Right kidney (tissue), 9 donors: ENCODE measurements at places on chromosomes 7 and 10.

DNA sequence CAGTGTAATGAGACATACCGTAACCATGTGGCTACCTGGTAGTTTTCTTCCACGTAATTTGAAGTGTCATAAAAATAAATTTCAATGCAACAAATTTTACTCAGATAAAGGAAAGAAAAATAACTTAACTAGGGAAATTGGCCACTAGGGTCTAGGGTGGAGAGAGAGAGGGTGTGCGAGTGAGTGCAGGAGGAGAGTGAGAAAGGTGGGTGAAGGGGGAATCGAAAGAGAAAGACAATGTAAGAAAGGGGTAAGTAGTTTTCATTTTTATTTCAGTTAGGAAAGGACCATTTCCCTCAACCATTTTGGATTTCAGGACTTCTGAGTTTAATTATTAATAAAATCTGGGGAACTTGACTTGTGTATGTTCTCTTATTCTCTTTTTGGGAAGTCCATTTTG is 27.7 kb upstream of the GLI3 start:
- no peak for DNase-seq

DNA sequence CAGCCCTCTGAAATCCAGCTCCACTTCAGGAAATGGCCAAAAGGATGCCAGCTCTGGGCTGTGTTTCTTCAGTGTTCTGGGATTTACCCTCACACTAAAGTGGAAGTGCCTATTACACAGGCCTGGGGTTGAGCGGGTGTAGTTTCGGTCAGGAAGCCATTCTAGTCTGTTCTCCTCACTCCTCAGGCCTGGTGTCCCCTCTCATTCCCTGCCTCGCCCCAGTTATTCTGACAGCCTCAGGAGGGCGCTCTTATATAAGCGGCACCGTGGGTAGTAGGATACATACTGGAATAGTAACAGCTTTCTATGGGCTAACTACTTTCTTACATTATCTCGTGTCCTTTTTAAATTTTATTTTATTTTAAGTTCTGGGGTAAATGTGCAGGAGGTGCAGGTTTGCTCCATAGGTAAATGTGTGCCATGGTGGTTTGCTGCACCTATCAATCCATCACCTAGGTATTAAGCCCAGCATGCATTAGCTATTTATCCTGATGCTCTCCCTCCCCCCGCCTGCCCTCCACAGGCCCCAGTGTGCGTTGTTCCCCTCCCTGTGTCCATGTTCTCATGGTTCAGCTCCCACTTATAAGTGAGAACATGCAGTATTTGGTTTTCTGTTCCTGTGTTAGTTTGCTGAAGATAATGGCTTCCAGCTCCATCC is 12.2 kb upstream of the LGI1 start:
- no peak for DNase-seq

- DNase-seq, result peak; percentile 93
Measured at GRCh38 chr10:91220194-91220953, at the start of gene PCGF5. PCGF5 (plus strand) TSS chr10:91220663; CDS start chr10:91222872, 2,209 bp downstream.

GRCh38 chr10:30800368-30800767 is 170.8 kb upstream of the LYZL2 start:
- no peak for DNase-seq

DNA sequence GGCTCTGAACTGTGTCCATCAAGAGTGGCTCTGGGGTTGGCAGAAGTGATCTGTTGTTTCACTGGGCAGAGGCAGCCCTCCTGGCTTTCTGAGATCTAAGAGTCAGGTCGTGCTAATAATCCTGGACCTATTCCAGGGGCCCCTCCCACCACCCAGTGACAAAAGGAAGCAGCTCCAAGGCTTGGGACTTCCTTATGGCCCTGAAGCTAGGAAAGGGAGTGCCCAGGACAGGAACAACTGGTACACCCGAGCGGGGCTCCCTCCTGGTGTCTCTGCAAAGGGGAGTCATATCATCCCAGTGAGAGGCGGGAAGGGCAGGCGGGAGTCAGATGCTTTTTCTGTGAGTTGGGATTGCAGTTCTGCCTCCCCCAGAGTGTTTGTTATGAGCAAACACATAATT is 32.3 kb downstream of the RPS24 start:
- DNase-seq, result no peak

DNA sequence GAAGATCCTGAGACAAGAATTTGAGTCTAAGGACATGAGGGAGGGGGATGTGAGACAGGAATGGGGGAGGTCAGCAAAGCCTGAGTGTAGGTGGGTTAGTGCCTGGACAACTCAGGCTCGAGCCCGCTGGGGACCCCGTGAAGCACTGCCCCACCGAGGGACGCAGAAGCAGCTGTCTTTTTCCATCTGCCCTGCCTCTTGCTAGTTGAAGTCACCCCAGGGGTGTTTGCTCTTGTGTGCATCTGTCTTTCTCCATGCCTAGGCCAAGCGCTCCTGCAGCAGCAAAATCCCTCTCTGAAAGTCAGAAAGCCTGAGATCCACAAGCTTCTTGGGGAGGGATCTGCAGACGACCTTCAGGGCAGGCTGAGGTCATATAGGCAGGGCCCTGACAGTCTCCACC is 79.0 kb upstream of the CELF2 start:
- no peak for DNase-seq

DNA sequence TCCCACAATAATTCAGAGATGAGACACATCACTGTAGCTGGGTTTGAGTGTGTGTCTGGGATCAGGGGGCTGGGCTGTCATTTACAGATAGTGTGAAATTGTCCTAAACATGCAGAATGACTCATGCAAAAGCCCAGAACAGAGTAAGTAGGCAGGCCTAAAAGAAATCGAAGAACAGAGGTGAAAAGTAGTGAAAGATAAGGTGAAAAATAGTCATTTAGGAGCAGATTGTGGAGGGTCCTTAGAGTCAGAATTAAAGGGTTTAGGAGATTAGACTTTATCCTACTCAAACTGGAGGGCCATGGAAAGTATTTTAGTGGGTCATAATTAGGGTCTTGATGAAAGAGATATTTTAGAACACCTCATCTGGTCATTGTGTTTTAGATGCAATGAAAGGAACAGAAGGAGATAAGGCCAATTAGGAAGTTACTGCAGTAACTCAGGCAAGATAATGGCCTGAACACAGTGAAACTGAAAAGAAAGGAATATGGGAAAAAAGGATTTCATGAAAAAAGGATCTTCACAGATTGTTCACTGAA is 58.3 kb upstream of the NEBL start:
- no peak for DNase-seq

DNA sequence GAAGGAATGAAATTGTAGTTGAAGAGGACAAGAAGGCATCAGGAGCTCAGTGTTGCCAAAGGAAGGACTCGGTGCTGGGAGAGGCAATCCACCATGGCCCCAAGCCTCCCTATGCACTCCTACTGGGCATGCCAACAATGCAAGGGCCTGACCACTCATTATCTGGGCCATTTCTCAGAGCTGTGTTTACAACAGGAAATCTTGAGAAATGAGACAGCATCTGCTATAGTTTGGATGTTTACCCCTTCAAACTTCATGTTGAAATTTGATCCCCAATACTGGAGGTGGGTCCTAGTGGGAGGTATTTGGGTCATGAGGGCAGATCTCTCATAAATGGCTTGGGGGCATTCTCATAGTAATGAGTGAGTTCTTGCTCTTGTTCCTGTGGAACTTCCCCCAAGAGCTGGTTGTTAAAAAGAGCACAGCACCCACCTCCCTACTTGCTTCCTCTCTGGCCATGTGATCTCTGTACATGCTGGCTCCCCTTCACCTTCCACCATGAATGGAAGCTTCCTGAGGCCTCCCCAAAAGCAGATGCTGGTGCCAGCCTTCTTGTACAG is 50.8 kb upstream of the AOAH start:
- DNase-seq, result no peak

DNA sequence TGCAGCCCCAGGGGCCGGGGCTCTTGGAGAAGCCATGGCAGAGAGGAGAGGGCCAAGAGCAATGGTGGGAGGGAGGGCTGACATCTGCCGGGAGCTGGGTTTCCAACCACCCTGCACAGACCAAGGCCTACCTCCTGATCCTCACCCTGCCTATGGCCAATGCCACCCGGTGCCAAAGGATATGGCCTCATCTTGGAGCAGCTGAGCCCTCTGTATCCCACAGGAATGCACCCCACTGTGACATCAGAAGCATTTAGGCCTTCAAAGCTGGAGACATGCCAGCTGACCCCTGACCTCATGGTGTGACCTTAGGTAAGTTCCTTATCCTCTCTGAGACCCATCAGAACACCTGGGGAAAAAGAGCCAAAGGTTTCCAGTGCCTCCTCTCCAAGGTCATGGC is 113.6 kb upstream of the ZMIZ1 start:
- no peak for DNase-seq

- no peak for DNase-seq
Measured at GRCh38 chr10:3424111-3424851, 251.7 kb upstream of the PITRM1 start.

DNA sequence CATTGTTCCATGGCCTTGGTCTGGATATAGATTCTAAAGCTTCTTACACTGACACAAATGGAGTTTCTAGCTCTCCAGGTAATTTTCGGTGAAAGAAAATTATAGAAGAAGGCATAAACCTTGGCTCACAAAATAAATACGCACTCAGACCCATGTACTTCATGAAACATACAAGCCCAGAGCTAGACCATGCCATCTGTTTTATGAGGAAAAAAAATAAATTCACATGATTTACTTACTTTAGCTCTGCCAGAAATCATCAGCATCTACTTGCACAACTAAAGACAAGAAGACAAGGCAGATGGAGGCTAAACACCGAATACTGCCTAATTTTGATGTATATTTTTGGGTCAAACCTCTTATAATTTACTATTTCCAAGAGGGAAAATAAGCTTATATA is 197.4 kb upstream of the KLF14 start:
- DNase-seq, result no peak

GRCh38 chr10:70782086-70782745 is 3.0 kb downstream of the TBATA start:
- no peak for DNase-seq

DNA sequence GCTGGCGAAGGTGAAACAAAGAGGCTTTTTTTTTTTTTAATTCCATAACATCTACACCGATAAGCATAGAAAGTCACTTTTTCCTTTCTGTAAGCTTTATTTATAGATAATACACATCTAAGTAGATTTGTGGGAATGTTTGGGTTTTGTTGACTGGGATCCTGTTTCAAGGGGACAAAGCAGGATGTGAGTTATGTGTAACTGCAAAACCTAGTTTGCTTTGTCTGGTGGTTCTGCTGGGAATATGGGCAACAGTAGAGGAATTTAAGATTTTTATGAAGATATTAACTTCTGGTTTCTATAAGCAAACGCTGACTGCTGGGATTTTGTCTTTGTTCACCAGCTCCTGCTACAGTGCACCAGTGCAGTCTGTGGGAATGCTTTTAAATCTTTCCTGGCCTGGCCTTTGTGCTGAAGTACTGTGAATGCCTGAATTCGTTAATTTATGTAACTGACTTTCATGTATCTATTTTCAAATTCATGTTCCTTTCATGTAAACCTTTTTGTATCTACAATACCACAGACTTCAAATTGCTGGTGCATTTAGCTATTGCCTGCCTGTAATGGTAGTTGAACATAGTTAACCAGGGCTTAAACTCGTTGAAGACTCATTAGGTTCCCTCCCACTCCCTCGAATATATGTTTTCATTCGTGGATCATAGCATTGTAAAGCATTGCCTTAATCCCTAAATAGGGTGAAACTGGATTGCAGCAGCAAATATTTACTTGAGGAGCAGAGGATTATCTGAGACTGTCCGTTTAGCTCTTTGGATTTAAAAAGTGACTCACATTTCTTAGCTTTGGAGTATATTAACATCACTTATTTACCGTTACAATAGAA is 1.5 kb downstream of the KLHL7 start:
- DNase-seq, result peak; percentile 51

- no peak for DNase-seq
Measured at GRCh38 chr10:5508161-5508604, 8.8 kb upstream of the CALML5 start.

GRCh38 chr7:74129887-74130286 is 44.3 kb upstream of the EIF4H start:
- no peak for DNase-seq

GRCh38 chr7:1368682-1369571 is 90.3 kb downstream of the MICALL2 start:
- peak; percentile 74 for DNase-seq

- DNase-seq, result no peak
Measured at GRCh38 chr7:44665531-44666213, 59.2 kb downstream of the OGDH start.

DNA sequence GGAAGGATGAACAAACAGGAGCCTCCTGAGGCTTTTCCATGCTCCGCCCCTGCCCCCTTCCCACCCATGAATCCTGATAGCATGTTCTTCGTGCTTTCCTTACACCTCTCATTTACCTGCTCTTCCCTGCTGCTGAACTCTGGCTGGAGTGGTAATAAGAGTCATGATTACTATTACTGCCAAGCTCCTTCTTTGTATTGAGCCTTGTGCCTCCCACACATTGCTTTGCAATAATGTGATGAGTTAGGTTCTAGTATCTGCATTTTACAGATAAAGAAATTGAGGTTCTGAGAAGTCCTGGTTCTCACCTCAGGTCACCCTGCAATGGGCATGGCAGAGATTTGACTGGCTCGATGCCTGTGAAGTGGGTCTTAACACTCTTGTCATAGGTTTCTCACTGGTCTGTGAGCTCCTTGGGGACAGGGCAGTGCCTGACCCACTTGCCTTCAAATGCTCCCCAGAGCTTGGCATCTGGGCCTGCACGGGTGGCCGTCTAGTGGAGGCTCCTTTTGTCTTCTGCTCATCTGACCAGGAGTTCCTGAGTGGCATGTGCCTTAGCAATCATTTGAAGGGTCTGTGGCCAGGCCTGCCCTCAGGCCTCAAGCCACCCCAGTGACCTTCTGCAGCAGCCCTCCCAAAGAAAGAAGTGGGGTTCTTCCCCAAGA is 309.2 kb upstream of the ZMIZ1 start:
- DNase-seq, result no peak

DNA sequence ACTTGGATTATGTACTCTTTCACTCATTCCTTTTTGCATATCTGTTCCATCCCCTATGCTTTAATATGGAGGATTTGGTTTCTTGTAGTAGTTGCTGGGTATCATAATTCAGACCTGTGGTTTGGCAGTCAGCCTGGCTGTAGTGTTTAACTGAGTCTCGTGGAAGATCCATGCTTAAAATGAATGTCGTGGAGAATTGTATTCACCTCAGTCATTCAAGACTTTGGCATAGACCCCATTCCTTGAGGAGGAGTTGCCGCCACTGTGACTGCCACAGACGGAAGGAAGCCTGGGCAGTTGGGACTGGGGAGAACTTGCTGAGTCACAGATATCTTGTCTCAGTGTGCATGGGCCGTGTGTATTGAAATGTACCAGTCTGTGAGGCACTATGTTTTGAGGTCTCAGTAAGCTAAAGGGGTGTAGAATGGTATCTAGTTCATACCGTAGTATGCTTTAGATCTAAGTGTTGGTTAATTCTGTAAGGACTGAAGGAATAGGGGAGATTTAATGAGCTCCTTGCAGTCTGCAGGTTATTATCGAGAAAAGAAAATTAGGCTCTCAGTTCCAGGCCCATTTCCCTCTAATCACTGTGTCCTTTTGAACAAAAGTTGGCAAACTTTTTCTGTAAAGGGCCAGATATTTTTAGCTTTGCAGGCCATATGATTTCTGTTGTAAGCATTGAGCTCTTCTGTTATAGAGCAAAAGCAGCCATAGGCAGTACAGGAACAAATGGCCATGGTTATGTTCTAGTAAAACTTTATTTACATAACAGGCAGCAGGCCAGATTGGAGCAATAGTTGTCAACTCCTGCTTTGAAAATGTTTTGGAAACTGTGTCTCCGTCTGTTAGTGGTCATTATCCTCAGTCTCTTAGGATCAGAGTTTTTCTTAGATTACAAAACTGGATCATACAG is 76.8 kb downstream of the TPST1 start:
- no peak for DNase-seq

- peak; percentile 48 for DNase-seq
Measured at GRCh38 chr7:155230169-155230593, 67.5 kb upstream of the INSIG1 start.

GRCh38 chr10:14020037-14020664 is 310.6 kb downstream of the FRMD4A start:
- DNase-seq, result no peak

GRCh38 chr7:143885951-143886350 is 16.0 kb downstream of the TCAF1 start:
- no peak for DNase-seq
